NCI-H1105 (cell line): ENCODE measurements at places on chromosomes 7 and 10.
A peak's percentile ranks its signal among the peaks of the same experiment; 100 is the strongest.

GRCh38 chr7:22697876-22698606 lies 29.0 kb upstream of the IL6 start:
- DNase-seq: no peak

DNA sequence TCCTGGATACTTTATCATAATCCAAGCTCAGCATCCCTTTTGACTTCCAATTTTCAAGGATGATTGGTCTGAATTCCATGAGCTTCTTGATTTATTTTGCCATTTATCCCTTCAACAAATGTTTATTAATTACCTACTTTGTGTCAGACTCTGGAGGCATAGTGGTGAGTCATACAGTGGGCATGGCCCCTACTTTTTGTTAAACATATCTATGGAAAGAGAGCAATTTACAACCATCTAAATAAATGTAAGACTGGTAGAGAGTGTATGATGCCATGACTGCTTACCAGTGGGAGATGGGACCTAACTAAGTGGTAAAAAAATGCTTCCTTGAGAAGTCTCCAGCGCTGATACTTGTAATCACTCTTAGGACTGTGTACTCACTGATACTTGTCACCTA lies 286.6 kb downstream of the SUGCT start:
- DNase-seq: no peak

DNA sequence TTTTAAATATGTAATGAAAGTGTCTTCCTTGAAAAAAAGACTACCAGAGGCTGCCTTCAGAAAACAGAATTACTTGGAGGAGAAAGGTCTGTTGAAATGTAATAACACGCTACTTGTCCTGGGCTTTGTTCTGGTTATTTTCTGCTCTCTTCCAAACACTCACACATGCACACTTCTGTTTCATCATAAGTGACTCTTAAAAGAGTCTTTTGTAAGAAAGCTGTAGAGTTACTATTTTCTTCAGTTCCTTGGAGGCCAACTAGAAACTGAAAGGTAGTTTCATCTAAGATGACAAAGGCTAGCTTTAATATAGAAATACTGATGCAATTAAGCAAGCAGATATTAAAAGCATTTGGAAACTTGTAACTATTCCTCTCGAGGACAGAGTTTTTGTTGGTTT lies 39.1 kb downstream of the TASOR2 start:
- no peak for DNase-seq

- DNase-seq: no peak
These were observed 22.5 kb downstream of the WDR86 start for GRCh38 chr7:151387161-151388006.

DNA sequence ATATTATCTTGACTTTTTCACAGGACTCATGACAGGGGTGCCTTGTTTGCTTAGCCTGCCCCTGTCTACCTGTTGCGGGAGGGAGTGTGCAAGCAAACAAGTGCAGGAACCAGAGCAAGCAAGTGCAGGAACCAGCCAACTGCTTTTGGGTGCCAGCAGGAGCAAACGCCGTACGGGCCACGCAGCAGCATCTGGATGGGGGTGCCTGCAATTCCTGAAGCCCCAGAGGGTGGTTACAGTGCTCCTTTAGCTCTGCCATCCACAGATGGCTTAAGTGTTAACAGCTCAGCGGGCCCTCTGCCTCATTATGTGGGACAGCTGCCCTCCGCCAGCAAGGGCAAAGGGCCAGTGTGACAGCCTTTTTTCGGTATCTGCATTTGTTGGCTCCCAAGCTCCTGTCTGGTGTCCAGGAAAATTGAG lies 83.5 kb downstream of the MICU1 start:
- DNase-seq: no peak

GRCh38 chr7:129778770-129779601 lies 167.5 kb downstream of the NRF1 start:
- DNase-seq: no peak

DNA sequence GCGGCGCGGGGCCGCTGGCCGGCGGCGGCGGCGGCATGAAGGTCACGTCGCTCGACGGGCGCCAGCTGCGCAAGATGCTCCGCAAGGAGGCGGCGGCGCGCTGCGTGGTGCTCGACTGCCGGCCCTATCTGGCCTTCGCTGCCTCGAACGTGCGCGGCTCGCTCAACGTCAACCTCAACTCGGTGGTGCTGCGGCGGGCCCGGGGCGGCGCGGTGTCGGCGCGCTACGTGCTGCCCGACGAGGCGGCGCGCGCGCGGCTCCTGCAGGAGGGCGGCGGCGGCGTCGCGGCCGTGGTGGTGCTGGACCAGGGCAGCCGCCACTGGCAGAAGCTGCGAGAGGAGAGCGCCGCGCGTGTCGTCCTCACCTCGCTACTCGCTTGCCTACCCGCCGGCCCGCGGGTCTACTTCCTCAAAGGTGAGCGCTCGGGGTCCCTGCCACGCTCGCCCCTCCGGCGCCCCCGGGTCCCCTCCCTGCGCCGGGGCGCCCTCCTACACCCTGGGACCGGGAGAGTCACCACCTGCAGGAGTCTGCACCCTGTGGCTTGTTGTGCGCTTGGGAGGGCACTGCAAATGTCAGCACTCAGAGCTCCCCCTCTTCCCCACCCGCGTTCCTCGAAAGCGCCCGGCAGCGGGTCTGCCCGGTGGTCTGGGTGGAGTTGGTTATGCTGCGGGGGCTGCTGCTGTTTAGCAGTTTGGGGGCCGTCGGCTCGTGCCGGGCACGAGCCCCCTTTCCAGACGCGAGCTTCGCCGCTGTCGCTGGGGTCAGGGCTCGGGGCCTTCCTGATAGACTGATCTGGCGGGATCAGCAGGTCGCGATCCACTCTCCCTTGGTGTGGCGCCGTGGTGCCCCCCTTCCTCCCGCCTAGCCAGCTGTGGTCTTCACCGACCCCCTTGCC lies 627 bp downstream of the DUSP5 start:
- DNase-seq: peak; percentile 32

GRCh38 chr7:66869660-66870450 lies 51.2 kb upstream of the TMEM248 start:
- DNase-seq: no peak

- no peak for DNase-seq
These were observed 3.6 kb downstream of the HERPUD2 start for GRCh38 chr7:35691366-35691765.

DNA sequence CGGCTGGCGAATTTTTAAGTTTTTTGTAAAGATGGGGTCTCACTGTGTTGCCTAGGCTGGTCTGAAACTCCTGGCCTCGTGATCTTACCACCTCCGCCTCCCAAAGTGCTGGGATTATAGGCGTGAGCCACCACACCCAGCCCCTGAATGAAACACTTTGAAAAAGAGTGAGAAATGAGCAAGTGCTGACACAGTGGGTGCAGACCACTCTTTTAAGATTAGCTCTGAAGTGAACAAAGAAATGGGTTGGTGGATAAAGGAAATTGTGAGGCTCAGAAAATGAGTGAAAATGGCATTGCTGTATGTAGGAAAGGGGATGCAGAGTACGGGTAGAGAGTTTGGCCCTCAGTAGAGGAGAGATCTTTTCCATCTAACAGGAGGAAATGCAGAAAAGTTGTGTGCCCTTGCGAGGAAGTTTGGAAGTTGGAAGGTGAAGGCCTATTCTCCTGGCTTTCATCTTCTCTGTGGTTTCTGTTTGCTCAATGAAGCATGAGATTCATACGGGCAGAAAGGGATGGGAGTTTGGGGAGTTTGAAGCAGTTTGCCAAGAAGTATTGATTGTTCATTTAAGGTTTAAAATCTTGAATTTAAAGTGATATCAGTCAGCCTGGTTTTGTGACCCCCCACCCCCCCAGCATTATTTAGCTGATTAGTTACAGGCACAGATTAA lies 11.0 kb downstream of the MAPK8 start:
- no peak for DNase-seq

GRCh38 chr7:79770970-79771369 lies 317.5 kb upstream of the MAGI2 start:
- DNase-seq: no peak

DNA sequence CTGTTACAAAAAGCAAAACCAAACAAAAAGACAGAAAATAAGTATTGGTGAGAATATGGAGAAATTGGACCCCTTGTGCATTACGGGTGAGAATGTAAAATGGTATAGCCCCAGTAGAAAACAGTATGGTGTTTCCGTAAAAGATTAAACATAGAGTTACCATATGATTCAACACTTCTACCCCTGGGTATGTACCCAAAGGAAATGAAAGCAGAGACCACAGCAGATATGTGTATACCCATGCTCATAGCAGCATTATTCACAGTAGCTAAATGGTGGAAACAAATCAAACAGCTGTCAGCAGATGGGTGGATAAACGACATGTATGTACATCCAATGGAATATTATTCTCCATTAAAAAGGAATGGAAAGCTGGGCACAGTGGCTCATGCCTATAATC lies 42.4 kb downstream of the STARD3NL start:
- no peak for DNase-seq

DNA sequence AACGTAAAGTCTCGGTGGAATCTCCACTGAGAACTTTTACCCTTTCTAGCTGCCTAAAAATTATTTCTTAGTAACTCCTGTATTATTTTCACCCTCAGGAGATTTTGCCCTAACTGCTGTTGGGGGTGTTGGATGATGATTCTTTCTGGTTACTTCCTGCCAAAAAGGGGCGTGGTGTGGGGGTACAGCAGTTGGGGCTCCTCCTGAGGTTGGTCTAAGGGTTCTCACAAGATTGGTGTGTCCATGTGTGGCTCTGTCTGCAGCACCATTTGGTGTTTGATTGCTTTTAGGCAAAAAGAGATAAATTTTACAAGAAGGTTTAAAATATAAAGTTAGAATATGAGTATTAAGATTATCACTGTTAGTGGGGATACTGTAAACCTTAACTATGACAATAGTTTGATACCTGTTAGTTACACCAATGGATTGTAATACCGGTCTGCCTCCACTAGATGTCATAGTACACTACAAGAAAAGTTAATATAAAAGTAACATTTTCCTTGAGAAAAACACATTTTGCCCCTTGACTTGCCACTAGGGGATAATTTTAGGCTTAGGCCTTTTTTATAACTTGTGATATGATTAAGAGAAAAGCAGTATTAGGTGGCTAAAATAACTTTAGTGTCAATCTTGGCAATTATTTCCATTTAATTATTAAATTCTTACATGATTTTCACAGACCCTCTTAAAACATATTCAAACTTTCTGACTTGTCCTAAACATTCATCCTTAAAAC lies 928.7 kb downstream of the IPMK start:
- DNase-seq: no peak

DNA sequence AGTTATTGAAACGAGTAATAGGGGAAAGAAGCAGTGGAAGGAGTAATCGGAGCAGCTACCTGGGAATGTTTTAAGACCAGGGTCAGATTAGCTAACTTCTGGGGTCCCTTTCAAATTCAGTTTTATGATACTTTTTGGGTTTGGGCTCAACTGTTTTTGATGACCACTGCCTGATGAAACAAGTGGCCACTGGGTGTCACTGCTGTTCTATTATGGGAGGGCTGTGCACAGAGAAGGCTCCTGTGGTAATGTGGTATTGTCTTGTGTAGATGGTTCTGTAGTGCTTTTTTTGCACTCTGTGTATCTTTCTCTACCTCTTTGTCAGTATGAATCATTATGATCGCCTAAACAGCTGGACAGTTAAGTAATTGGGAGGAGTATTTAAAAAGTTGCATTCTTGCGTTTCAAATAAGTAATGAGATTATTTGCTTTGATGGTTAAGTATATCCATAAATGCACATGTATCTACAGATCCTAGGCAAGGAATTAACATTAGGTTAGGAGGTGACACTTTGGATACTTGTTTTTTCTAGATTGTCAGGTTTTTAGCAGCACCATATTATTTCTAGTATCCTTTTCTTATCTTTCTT lies 128.4 kb downstream of the ABCA13 start:
- peak; percentile 42 for DNase-seq

- no peak for DNase-seq
These were observed 25.2 kb upstream of the ITGB1 start for GRCh38 chr10:32982911-32983909.

- DNase-seq: no peak
These were observed 548.0 kb downstream of the CCSER2 start for GRCh38 chr10:84876116-84876999.

GRCh38 chr10:70582793-70583668 lies 19.5 kb downstream of the PRF1 start:
- no peak for DNase-seq

GRCh38 chr7:103532955-103533354 lies 86.9 kb upstream of the SLC26A5 start:
- no peak for DNase-seq

DNA sequence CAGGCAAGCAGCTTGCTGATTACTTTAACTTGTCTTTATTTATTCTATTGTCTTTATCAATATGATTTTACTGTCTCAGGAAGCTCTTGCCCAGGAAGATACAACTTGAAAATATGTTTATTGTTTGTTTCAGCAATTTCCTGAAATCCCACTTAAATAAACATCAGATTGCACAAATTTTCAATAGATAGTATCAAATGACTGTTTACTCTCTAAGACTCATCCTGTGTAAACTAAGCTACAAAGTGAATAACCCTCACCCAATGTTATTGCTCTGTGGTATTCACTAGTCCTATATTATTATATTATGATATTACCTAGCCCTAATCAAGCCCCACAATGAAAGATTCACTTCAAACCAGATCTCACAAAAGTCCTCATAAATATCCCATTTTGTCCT lies 130.4 kb upstream of the HPS1 start:
- no peak for DNase-seq

- no peak for DNase-seq
These were observed 1.0 kb downstream of the GRM8 start for GRCh38 chr7:127251465-127252376.

DNA sequence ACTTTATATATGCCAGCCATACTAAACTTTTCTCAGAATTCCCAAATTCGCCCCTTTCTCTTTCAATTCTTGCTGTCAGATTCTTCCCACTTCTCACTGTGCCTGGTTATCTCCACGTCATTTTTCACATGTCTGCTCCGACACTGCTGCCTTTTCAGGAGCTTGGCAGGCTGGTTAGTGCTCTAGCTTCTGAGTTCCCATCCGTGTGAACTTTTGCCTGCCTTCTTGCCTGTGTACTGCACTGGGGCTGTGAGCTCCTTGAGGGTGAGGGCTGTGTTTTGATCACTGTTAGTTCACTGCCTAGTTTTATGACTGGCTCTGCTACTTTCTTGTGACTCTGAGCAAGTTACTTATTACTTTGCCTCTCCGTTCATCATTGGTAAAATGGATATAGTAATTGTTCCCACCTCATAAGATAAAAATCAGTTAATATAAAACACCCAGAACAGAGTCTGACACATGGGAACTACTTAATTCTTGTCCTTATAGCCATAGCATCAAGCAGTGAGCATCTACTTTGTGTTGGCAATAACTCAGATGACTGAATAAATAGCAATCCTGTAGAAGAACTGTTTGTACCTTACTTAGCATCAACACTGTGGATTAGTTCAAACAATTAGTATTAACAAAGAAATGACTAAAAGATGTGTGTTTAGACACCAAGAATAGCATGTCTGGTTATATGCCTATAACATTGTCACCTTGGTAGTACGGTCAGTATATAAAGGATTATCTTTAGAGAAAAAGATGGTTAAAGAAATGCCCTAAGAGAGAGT lies 5.5 kb downstream of the GSTO1 start:
- no peak for DNase-seq

GRCh38 chr10:116178086-116178605 lies 94.9 kb downstream of the GFRA1 start:
- peak; percentile 43 for DNase-seq

GRCh38 chr7:20310963-20311742 lies 19.5 kb upstream of the ITGB8 start:
- DNase-seq: no peak

- DNase-seq: no peak
These were observed 206.8 kb upstream of the MTPN start for GRCh38 chr7:136183981-136184380.
